ENCODE measurements at places on chromosomes 4 and X.

GRCh38 chrX:119094819-119095218 is 22.0 kb downstream of the CT47C1 start:
- DNase-seq, result no peak

- DNase-seq, result no peak
Observed at GRCh38 chrX:44105228-44105913, 132.2 kb upstream of the NDP start.

DNA sequence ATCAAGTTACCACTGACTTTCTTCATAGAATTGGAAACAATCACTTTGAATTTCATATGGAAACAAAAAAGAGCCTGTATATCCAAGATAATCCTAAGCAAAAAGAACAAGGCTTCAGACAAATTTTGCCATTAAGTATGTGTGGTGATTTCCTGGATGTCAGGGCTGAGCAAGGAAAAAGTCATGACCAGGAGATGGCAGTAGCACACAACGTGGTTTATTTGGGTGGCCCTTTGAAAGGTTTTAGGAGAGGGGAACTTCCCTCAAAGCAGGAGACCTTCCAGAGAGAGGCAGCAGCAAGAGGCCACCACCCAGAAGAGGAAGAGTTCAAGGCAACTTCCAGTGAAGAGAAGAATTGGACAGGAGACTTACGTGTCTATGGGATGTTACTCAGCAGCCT is 18.1 kb upstream of the ZXDB start:
- no peak for DNase-seq

DNA sequence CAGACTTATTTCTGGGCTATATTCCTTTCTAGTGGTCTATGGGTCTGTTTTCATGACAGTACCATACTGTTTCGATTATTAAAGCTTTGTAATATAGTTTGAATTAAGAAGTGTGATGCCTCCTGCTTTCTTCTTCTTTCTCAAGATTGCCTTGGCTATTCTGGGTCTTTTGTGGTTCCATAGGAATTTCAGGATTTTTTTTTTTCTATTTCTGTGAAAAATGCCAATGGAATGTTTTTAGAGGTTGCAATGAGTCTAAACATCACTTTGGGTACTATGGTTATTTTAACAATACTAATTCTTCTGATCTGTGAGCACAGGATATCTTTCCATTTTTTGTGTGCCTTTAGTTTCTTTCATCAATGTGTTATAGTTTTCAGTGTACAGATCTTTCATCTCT is 204.3 kb upstream of the HCCS start:
- DNase-seq, result no peak

GRCh38 chr4:57499786-57500185 is 389.6 kb upstream of the IGFBP7 start:
- no peak for DNase-seq

DNA sequence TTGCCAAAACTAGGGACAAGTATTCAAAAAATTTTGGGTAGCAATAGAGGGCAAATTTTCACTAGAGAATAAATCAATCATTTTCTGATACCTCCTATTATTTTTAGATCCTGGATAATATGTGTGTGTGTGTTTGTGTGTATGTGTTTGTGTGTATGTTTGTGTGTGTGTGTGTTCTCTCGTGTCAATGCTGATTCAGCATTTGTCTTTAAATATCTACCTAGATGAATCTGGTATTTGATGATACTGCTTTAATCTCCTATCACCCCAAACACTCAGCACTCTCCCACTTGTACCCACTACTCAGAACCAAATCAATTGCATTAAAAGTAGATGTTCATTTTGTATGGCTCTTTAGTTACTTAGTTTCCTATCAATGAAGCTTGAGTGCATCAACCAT is 101.3 kb upstream of the NPFFR2 start:
- DNase-seq, result no peak

DNA sequence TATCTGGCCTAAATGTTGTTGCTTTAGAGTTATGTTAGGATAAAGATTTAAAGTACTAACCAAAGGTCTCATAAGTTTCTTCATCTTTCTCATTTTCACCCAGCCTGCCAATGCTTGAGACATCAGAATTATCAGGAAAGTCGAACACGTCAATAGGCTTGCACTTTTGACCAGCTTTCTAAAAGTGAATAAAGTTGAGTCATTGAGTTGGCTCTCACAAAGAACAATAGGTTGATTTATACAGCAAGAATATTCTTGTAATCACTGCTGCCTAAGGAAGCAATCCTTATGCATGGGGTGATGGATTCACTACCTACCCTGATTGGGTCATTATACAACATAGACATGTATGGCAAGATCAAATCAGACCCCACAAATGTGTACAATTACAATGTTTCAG is 5.0 kb downstream of the CENPU start:
- DNase-seq, result no peak

- DNase-seq, result no peak
Observed at GRCh38 chrX:15797707-15798106, 7.4 kb downstream of the ZRSR2 start.

- no peak for DNase-seq
Observed at GRCh38 chr4:140057701-140058100, 96.3 kb downstream of the MAML3 start.

DNA sequence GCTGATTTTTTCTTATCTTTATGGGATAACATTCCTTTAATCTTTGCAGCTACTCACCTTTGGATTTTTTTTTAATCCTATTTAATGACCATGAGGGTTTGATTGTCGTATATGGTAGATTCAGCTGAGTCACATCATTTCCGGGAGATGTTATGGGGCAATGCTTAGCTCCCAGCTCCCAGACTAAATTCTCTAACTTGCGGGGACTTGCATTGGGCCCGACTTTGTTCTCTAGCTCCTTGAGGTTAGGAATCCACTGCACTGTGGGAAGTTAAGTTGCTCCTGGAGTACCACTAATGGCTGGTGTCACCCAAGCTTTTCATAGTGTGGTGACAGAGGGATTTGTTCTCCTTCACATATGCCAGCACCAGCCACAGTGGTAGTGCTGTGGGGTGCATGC is 287.4 kb downstream of the TECRL start:
- no peak for DNase-seq

GRCh38 chr4:172819353-172819752 is 349.3 kb upstream of the GALNT7 start:
- DNase-seq, result no peak

DNA sequence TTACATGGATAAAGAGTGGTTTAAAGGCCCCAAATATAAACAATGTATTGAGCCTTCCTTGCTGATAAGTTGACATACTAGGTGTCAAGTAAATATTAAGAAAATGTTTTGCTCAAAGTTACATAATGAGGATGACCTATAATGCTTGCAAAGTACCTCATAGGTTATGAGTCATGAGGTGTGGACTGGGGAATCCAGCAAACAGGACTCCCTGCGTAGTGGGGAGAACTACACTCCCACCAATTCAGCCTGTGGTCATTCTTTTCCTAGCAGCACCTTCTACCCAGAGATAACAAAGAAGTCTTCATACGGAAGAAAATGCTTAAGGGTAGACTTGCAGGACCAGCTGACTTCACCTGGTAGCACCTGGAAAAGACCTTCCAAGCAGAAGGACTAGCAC is 418.9 kb upstream of the CPEB2 start:
- DNase-seq, result no peak

DNA sequence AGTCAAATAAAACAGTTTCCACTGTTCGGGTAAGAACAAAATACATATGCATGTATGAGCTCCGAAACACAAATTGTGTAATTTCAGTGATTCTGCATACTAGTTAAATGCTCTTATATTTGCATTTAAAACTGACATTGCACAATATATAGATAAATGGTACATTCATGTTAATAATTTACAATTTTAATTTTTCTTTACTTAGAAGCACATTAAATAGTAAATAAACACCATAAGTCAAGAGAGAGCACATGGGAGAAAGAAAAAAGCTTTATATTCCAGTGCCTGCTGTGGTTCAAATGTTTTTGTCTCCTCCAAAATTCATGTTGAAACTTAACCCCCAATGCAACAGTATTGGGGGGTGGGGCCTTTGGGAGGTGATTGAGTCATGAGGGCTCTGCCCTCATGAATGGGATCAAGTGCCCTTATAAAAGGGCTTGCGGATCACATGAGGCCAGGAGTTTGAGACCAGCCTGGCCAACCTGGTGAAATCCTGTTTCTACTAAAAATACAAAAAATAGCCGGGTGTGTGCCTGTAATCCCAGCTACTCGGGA is 322.9 kb downstream of the BCOR start:
- DNase-seq, result no peak

- DNase-seq, result no peak
Observed at GRCh38 chr4:24557026-24558025, 27.0 kb downstream of the DHX15 start.

DNA sequence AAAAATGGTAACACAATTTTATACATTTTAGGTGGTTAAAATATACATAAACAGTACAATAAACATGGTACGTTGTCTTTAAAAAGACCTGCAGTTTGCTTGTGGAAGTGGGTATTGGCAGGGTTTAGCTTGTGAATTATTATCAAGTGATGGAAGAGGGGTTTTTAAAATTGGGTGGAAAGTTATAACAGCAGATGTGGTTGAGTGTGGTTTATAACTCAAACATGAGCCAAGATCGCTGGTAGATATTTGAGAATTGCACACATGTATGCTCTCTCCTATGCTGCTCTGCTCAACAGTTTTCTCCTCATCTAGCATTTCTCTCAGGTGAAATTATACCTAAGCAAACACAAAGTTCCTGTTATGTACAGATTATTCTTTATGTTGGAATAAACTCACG is 14.0 kb downstream of the EPGN start:
- DNase-seq, result no peak

GRCh38 chr4:833156-833555 is 7.2 kb upstream of the CPLX1 start:
- DNase-seq, result no peak

- DNase-seq, result no peak
Observed at GRCh38 chrX:66193821-66194220, 29.8 kb downstream of the HEPH start.

DNA sequence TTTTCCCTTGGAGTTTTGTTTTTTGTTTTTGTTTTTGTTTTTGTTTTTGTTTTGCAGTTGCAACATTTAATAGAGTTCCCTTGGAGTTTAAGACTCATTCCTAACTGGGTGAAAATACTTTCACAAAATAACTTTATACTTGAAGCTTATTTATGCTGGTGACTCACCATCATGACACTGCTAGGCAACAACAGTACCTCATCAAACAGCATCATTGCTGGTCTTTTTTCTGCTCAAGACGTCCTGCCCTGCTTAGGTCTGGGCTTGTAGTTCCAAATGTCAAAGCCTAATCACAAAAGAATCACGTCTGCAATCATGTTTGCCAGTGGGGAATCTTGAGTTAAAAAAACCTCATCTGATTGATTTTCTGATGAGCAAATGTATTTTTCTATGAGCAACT is 105.7 kb upstream of the PRPS2 start:
- DNase-seq, result no peak

GRCh38 chr4:7417639-7418038 is 17.1 kb downstream of the PSAPL1 start:
- DNase-seq, result no peak

GRCh38 chr4:152454398-152455011 is 81.4 kb downstream of the FBXW7 start:
- DNase-seq, result peak; percentile 17

DNA sequence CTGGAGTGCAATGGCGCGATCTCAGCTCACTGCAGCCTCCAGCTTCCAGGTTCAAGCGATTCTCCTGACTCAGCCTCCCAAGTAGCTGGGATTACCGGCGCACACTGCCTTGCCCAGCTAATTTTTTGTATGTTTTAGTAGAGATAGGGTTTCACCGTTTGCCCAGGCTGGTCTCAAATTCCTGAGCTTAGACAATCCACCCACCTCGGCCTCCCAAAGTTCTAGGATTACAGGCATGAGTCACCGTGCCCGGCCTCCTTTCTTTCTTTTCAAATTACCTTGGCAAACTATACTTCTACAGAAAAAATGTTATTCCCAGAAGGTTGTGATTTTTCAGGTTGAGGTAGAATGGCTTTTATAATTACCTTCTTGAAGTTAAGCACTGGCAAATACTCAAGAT is 321.9 kb upstream of the PRPS2 start:
- no peak for DNase-seq

DNA sequence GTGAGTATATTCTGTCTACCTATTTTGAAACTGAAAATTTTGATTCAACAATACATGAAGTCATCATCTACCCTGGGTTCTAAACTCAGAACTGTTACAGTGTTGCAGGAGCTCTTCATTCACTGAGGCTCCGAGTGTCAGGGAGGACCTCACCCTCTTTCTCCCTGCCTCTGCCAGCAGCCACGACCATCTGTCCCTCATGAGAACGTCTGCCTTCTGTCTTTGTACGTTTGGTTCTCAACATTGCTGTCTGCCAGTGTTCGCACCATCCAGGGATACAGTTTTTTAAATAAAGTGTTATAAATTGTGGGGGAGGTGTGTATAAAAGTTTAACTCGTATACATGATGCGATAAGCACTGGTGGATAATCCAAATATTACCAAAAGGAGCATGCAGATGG is 55.5 kb downstream of the TRAPPC11 start:
- DNase-seq, result no peak

- DNase-seq, result peak; percentile 9
Observed at GRCh38 chrX:149198980-149199732, 305.9 kb downstream of the IDS start.

GRCh38 chrX:134925551-134925950 is 65.2 kb upstream of the SMIM10 start:
- DNase-seq, result no peak

GRCh38 chr4:16660656-16661055 is 237.8 kb downstream of the LDB2 start:
- DNase-seq, result no peak

GRCh38 chrX:39519566-39520301 is 578.0 kb downstream of the BCOR start:
- DNase-seq, result no peak

DNA sequence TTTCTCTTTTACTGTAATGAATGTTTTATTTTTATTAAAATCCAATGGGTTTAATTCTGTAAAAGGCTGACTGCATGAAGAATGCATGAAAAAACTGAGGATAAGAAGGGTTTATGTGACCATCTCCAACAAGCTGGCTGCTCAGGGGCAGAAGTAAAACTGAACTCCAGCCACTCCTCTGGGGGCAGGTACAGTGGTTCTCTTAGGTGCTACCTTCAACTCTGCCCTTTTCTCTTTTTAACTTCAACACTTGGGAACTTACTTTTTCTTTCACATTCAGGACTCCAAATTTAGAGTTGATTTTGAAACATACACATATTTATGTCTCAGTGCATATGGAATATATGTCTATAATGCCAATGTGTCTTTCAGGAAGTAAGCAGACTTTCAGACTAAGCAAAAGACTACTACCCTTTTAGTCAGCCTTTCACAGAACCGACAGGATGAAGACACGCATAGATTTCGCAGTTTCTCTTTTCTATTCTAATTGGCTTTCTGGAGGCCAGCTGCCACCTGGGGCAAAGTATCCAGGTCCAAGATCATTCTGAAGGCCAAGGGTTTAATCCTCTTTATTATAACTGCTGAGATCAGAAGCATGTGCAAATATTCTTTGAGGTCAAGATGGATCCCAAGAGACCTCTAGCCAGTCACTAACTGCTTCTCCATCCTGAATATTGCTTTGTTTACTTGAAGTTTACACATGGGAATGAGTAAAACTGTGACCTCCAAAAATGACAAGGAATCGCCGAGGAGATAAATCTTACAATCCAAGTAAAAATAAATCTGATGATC is 30.7 kb downstream of the HS3ST1 start:
- peak; percentile 60 for DNase-seq
